ENCODE measurements at places on chromosomes 7 and 10.

DNA sequence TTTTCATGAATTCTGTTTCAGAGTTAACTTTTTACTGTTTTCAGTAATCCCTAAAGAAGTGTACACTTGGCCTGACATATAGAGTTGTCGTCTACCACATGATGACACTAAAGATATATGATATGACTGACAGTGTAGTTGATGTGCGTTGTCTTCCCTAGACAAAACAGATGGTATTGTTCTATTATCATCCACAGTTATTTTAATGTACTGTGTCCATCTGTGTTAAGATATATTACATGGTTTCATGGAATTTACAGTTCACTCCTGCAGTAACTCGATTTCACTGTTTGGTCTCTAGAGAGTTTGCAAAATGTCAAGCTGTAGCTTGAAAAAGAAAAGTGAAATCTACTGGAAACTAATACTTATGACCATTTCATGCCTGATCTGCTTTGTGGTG lies 18.1 kb downstream of the FOXP2 start:
- no peak for DNase-seq

DNA sequence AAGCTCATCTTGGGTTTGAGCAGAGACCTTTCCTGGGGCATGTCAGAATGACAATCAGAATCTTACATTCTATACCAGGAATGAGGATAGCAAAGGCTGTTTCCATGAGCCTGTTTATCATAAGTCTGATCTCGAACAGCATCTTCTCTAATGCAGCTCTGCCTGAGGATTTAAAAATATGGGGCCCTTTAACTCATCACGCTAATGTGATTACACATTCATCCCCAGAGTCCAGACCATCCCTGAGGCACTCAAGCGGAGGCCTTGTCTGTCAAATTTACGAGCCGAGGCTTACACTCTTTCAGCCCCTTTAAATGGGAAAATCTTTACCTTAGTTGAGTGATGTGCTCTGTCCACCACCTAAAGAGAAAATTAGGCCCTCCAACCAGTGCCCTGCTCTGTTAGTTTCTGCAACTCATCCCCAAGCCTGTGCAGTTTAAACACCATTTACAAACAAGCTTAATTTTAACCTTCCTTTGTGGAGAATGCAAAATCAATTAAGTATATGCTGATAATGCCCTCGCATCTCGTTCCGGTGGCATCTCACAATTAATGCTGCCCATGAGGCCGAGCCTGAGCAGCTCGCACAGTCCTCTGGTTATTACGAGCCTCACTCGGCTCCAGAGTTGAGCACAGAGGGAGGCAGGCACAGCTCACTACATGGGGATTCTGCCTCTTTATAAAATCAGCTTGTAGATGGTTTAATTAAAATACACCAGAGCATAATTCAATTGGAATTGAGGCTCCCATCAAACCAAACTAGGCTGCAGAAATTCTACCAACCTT lies 16.0 kb downstream of the CHST15 start:
- DNase-seq: no peak

DNA sequence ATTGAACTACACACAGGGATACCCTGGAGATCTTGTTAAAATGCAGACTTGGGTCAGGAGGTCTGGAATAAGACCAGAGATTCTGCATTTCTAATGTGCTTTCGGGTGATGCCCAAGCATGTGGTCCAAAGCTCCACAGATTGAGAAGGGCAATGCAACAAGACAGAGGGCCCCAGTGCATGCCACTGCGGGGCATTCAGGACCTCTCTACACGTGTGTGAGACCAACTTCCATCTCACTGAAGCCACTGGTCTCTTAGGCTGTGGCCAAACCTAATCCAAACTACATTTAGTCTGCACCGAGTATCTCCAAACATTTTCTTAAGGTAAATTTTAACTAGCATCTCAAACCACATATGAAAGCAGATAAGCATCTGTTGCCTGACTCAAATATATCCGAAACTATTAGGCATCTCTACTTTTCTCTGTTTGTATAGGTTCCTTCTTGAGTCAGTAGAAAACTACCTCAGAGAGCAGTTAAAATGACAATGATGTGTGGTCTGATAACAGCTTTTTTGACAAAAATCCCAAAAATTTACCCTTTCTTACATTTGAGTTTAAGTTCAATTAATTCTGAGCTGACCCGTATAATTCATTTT lies 107.5 kb downstream of the ELMO1 start:
- DNase-seq: no peak

GRCh38 chr10:58174831-58175230 lies 92.9 kb downstream of the IPMK start:
- DNase-seq: no peak

DNA sequence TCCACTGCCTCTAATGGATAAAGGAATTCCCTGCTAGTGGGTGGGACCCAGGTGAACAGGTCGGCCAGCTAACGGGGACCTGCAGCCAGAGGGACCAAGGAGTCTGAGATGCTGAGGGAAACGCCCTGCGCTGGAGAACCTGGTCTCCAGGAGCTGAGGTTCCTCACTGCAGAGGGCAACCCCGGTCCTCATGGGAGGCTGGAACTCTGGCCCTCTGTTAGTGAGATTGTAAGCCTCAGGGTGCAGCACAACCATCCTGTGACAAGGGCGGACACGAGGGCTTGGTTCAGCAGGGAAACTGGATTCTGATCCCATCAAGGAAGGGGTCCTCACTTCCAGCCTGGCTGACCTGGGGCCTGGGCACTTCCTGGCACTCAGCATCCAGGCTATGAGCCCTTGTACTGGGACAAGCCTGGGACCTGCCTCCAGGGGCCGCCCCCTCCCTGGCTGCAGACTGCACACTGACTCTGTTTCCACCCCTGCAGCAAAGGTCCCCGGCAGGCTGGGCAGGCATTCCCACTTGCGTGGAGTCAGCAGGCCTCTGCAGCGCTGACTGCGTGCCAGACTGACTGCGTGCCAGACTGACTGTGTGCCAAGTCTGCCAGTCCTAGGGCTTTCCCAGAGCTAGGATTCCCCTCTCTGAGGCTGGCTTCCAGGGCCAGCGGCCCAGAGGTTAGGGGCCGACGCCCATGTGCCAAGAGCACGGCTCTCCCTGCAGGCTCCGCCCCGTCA lies 143.2 kb downstream of the MAPK8 start:
- DNase-seq: no peak

- no peak for DNase-seq
These were observed 5.0 kb downstream of the LRRC27 start for GRCh38 chr10:132336919-132337407.

GRCh38 chr7:16889851-16890415 lies 8.2 kb upstream of the AGR3 start:
- no peak for DNase-seq

- DNase-seq: no peak
These were observed 102.1 kb downstream of the WDFY4 start for GRCh38 chr10:48786606-48787282.

DNA sequence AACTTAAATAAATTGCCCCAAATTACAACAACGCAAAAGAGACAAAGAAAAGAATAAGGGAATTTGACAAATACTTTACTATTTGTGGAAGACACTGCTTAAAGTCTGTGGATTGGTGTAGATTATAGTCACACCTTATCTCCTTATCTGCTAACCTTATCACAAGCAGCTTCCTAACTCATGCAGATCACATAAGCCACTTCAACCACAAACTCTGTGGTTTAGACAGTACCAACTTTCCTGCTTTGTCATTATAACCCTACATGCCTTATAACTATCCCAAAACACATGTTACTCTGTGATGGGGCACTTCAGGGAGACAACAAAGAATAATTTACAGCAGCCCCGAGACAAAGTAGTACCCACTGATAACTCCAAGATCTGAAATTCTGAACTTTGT lies 41.5 kb upstream of the PPP3CB start:
- DNase-seq: no peak

DNA sequence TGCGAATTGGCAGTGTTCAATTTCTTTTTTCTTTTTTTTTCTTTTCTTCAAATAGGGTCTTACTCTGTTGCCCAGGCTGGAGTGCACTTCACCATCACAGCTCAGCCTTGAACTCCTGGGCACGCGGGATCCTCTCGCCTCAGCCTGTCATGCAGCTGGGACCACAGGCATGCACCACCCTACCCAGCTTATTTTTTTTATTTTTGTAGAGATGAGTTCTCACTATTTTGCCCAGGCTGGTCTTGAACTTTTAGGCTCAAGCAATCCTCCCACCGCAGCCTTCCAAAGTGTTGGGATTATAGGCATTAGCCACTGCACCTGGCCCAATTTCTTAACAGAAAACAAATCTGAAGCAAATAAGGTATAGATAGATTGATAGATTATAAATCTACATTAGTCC lies 69.3 kb downstream of the SKIDA1 start:
- no peak for DNase-seq

DNA sequence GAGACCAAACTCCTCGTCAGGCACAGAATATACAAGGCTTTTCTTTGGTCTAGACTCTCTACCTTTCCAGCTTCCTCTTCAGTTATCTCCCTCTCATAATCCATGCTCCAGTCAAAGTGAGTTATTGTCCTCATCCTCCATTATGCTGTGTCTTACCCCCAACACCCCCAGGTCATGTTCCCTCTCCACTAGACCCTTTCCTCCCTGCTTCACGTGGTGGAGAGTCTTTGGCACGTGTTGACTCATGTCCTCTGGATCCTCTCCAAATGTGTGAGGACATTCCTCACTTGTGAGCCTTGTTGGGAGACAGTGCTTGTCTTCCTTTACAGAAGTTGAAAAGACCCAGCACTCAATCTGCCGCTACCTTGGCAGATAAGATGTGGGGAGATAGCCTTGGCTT lies 36.0 kb upstream of the DLD start:
- DNase-seq: no peak

DNA sequence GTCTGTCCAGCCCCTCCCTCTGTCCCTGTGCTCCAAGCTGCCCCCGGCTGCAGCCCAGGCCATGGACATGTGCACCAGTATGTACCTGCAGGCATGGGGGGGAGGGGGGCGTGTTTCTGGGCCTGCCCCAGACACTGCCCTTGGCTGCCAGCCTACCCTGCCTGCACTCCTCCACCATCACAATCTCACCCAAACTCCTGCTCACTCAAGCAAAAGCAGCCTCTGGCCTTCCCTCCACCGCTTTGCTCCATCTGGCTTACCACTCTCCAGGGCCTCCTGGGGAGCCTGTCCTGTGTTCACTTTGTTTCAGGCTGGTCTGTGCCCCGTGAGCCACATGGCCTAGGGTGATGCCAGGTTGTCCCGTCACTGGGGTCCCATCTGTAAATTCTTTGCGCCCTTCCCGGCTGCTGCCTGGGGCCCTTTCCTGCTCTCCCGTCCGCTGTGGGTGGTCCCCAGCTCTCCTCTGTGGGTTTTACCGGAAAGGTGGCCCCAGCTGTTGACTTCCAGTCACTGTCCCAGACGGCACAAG lies 33.3 kb upstream of the PPIF start:
- DNase-seq: no peak

- DNase-seq: no peak
These were observed 42.2 kb downstream of the AOAH start for GRCh38 chr7:36682102-36682501.

DNA sequence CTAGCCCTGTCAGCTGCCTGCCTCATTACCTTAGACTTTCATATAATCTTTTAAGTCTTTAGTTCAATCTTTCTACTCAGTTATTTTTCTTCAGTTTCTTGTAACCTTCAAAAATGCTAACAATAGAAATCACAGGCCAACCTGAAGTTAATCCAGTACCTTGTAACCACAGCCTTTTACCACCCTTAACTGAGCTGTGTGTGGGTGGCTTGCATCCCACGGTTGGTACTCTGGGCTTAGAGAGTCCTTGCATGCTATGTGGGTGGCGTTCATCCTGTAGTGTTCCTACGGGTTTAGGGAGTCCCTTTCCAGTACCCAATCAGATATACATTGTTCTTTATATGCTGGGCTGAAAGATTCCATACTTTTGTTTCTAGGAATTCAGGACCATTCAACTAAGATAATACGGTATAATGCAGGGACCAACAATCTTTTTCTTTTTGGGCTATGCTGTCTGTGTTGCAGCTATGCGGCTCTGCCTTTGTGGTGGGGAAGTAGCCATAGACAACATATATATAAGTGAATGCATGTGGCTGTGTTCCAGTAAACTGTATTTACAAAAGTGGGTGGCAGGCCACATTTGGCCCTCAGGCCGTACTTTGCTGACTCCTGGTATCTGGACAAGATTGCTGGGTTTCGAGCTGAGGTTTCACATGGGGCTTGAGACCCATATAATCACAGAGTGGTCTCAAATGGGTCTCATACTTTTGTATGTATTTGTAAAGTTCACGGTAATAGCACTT lies 280.8 kb upstream of the LRGUK start:
- DNase-seq: no peak

DNA sequence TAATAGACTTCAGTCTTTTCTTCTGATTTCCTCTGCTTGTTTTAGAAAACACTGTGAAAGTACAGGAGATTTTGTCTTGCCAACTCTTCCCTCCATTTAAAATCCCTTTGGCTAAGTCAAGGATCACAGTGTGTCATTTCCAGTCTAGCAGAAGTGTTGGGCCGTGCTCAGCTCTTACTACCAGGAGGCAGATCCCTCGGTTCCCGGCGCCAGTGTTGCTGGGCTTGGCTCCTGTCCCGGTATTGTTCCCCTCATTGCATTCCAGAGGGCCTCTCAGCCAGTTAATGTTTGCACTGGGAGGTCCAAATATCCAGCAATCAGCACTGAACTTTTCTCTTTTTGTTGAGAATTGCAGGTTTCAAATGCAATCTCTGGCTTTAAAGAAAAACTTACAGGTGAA lies 612.1 kb upstream of the MGMT start:
- DNase-seq: no peak

DNA sequence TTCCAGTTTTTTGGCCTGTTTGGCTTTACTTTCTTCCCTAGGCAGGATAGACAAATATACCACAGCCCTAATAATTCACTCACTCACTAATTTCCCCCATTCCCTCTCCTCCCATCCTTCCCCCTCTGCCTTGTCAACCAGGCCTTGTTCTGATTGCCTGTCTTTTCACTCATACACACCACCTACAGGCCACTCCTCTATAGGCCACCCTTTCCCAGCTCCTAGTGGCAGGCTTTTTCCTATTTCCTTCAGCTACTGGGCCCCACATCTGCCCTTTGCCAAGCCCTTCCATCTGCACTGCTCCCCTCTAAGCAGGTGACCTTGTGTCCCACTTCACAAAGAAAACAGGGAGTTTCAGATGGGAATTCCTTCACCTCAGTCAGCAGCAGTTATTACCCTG lies 59.8 kb upstream of the MSRB2 start:
- DNase-seq: no peak

- DNase-seq: no peak
These were observed 14.9 kb upstream of the COL13A1 start for GRCh38 chr10:69786791-69787190.

DNA sequence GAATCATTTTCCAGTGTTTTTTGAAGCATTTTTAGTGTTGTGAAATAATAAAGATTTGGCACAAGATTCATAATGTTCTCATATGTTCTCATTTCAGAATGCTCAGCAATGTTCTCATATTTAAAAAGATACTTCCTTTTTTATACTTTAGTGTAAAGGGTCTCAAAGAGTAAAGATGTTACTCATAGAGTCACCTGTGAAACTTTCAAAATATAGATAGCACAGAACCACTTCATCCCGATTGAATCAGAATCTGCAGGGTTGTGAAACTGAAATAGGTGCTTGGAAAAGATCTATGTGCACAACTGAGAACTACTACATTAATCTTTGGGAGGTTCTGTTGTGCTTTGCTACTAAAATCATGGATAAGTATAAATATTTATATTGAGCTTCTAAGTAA lies 144.7 kb downstream of the MDFIC start:
- no peak for DNase-seq

GRCh38 chr10:28327491-28327880 lies 24.6 kb upstream of the MPP7 start:
- DNase-seq: no peak
